ENCODE measurements at places on chromosomes 5 and 9.

GRCh38 chr9:35984021-35984420 lies 26.1 kb upstream of the OR2S2 start:
- no peak for DNase-seq

DNA sequence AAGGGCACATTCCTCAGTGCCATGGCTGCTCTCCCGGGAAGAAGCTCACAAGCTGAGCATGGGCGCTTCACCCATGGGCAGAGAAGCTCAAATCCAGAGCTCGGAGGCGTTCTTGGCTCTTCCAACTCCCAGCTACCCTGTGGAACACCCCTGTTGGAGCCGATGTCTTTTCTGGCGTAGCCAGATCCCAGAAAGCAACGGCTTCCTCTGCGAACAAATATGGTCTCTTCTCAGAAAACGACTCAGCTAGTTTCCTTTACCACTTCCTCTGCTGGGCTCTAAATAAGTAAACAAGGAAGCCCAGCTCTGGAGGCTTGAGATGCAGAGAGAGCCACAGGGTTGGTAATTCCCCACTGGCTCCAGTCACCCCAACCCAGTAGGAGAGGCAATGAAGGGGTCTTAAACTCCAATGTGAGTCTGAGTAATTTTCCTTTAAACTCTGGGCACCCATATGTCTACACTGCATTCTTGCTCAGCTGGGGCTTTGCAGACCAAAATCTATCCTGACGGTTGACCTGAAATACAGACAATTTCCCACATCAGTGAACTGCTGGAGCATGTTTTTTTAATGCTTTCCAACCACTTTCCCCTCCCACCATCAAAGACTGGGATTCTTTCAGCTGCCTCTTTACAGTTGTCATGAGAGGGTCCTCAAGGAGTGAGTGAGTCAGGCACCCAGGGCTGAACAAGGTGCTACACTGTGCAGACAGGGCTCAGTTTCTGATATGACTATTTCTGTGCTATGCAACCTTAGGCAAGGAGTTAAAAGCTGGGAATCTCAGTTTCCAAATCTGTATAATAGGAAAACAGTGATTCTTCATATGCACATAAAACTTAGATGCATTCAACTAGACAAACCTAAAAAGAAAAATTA lies at the start of gene LCP2:
LCP2 (minus strand) TSS at position 189 of the 874 bp plus-strand sequence; CDS start at position 23, 166 bp downstream.
- DNase-seq: no peak

DNA sequence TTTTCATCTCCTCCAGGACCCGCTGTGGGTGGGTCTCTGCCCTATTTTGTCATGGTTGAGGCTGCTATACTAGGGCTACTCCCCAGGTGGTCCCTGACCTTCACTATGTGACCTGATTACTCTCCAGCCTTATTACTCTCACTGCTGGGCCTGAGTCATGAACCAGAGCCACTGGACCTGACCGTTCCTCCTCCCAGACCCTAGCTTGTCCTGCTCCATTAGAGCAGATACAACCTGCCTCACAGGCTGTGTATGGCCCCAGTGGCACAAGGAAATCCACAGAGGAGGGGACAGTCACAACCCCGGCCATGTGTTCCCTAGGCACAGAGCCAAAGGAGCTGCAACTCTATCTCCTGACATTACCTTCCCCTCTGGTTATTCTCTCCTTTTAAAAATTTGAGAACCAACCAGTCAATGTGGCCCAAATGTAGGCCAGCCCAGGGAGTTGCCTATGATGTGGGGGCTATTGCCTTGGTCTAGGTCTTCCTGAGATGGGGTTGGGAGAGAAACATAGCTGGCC lies 96.0 kb upstream of the FSTL4 start:
- DNase-seq: no peak

GRCh38 chr5:134131578-134132350 lies 17.3 kb downstream of the TCF7 start:
- DNase-seq: no peak

DNA sequence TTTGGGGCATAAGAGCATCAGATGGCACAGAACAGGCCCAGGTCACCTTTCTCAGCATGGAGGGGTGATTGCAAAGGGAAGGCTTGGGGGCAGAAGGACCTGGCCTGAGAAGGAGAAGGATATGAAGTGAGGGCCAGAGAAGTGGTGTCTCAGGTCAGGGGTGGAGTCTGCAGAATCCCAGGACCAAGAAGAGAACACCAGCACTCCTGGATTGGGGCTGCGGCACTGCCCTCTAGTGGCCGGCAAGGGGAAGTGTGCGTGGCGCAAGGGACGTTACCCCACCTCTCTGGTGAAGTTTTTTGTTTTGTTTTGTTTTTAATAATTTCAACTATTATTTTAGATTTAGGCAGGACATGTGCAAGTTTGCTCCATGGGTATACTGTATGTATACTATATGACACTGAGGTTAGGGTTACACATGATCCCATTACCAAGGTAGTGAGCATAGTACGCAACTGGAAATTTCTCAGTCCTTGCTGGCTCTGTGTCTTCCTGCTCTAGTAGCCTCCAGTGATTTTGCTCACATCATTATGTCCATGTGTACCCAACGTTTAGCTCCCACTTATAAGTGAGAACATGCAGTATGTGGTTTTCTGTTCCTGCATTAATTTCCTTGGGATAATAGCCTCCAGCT lies 1548.6 kb downstream of the EFNA5 start:
- DNase-seq: no peak

- no peak for DNase-seq
Observed at GRCh38 chr5:1654786-1655495, 131.2 kb upstream of the LPCAT1 start.

GRCh38 chr9:114682846-114683245 lies 854 bp upstream of the TEX48 start:
- no peak for DNase-seq

Measured in stimulated activated CD8-positive, alpha-beta memory T cell treated with anti-CD3 and anti-CD28 coated beads, Interleukin-15, amount 100 ng/mL, for 24 hours (primary cell).